Heart left ventricle (tissue), 16 donors: ENCODE measurements at places on chromosomes 3 and 15. TPM values are rescaled to one million over a fixed set of nuclear protein-coding genes. Genes with fewer than 3 reads are reported as not detected.

CCDC13 gene
- total RNA-seq, result 0.84 TPM

GOLGA6D gene
- total RNA-seq, result not detected

GASK1A gene
- total RNA-seq, result 0.91 TPM

SNUPN gene
- total RNA-seq, result 13.8 TPM

RAD54L2 gene
- 16.4 TPM for total RNA-seq

GRCh38 chr3:25547103-25547502 lies 117.6 kb downstream of the TOP2B start:
- no peaks in the 10 kb centered on the region for H3K27me3 ChIP-seq
- no peak for DNase-seq
- H3K4me3 ChIP-seq, result no peak overlapping the region
- no peak overlapping the region for H3K27ac ChIP-seq

DNA sequence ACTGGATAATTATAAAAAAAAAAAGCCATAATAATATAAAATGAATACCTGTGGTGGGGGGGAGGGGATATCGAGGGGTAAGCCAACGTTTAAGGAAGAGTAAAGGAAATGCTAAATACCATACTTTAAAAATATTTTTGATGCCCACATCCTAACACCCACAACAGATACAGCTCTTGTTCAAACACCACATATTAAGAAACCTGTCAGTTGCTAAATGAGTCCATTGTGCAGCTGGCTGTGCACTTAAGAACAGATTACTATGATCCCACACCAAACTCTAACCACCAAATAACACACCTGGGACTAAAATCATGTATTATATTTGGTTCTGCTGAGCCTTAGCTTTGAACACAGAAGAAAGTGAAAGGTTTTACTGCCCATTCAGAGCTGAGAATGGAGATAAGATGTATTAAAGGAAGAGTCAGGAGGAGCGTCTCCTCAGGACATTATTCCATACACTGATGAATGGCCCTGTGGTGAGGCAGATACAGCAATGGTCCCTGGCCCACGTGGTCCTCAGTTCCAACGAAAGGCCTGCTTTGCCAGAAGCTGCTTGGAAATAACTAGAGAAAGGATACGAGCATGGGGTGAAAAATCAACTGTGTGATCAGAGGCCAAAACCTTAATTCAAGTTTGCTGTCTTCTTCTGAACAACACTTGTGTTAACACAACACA lies 515.4 kb downstream of the FOXP1 start:
- no peak for DNase-seq
- no peaks in the 10 kb centered on the region for H3K36me3 ChIP-seq
- no peak overlapping the region for H3K4me3 ChIP-seq
- no peaks in the 10 kb centered on the region for H3K27me3 ChIP-seq
- H3K27ac ChIP-seq, result peak overlapping the region; percentile 0

DNA sequence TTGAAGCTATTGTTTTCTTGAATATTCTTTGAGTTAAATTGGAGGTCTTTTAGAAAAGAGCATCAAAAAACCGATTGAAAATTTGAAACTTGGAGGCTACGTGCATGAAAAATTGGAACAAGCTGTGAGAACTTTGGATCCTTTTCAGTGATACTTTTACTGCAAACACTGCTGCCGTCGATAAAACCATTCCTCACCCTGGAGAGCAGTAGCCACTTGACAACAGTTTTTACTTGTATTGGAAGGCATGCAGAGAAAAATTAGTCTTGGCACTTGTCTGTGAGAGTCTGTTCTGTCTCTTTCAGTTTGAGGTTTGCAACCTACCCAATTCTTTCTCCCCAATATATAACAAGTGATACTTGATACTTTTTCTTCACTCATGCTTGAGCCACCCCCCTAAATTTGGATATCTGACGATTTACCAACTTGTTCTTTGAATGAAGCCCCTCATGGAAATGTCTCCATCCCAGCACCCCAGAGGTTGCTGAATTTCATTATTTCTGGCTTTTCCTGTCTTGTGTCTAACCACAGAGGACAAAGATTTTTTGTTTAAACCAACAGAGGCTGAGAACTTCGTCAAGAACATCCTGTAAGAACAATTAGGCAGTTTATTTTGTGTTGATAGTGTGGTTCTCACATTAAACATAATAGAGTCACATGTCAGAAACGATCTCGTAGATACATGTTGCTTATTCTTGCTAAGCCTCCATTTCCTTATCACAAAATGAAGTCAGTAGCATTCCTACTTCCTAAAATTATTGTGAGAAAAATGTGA lies 307.3 kb upstream of the PLSCR5 start:
- no peak for DNase-seq
- no peaks in the 10 kb centered on the region for H3K4me1 ChIP-seq
- H3K27ac ChIP-seq, result no peak overlapping the region
- H3K4me3 ChIP-seq, result peak overlapping the region; percentile 24
- H3K36me3 ChIP-seq, result no peaks in the 10 kb centered on the region
- H3K27me3 ChIP-seq, result no peaks in the 10 kb centered on the region

DNA sequence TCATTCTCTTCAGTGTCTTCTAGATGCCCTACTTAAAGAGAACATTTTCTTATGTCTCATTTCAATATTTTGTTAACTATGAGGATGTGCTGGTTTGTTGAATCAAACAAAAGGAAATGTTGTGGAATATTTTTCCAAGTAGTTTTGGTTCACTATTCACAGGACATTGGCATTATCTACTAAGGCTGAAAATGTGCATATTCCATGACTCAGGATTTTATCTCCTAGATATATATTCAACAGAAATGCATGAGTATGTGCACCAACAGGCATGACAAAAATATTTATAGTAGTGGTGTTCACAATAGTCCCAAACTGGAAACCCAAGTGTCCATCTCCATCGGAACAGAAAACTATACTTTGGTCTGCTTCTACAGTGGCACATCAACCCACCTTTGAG lies 16.7 kb upstream of the NR1I2 start:
- no peaks in the 10 kb centered on the region for H3K27me3 ChIP-seq
- no peak overlapping the region for H3K4me3 ChIP-seq
- H3K36me3 ChIP-seq, result no peaks in the 10 kb centered on the region
- no peak overlapping the region for H3K27ac ChIP-seq
- H3K4me1 ChIP-seq, result peaks cover 4% of the 10 kb centered on the region

DNA sequence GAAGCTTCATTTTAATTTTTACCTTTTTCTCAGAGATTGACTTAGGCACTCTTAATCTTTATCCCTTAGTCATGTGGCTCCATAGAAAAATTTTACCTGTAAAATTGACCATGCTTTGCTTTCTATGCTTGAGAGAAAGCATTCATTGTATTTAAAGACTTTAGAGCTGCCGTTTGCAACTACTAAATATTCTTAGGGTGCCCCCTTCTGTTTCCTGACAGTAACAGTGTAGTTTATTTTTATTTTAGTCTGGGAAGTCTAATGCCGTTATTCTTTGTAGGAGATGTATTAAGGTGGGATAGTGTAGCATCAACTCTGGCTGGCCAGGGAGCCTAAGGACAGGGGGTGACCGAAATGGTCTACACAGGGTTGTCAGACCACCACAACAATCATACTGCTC lies 84.5 kb upstream of the SYNPR start:
- DNase-seq, result no peak
- no peaks in the 10 kb centered on the region for H3K27me3 ChIP-seq
- H3K27ac ChIP-seq, result no peak overlapping the region
- no peaks in the 10 kb centered on the region for H3K4me1 ChIP-seq
- H3K36me3 ChIP-seq, result no peaks in the 10 kb centered on the region

DNA sequence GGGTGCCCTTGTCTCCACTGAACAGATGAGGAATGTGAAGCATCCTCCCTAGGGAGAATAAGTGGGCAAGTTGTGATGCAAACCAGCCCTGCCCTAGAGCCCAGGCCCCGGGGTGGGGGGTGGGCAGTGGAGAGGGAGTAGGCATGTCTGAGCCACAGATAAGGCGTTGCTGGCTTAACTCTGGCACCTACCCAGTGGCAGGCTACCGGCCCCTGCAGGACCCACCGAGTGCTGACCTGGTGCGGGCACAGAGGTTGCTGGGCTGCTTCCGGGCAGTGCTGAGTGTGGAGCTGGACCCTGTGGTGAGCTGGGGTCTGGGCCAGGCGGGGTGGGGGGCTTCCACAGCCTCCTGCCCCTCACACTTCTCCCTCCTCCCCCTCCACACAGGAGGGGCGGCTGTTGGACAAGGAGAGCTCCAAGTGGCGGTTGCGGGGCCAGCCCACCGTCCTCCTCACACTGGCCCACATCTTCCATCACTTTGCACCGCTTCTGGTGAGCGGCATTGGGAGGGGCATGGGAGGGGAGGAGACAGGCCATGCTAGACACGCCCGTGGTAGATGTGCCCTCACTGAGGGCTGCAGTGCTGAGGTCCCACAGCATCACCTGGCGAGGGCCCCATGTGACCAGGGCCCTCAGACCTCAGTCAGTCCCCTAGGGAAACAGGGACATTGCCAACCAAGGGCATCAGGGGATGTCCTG lies 10.1 kb downstream of the RNF123 start:
- DNase-seq, result peak; percentile 52
- H3K27me3 ChIP-seq, result no peaks in the 10 kb centered on the region
- no peak overlapping the region for H3K4me3 ChIP-seq
- H3K27ac ChIP-seq, result peak overlapping the region; percentile 67

DNA sequence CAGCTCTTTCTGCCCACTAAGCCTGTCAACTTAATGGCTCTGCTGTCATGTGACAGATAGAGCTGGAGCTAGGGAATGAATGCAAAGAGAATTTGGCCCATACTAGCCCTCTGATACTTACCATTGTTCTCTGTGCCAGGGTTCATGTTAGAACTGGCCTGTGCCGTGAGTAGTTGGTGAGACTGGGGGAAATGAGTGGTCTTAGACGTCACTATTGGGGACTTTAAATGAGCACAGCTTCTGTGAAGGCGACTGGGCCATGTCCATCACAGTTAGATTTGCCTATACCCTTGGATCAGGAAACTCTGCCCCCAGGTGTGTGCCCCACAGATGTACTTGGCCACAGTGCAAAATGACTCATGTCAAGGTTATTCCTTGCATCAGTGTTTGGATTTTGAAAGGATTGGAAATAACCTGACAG lies 124.9 kb downstream of the PTPRG start:
- no peak for DNase-seq
- H3K27me3 ChIP-seq, result no peaks in the 10 kb centered on the region
- no peak overlapping the region for H3K4me3 ChIP-seq

- H3K27ac ChIP-seq, result no peak overlapping the region
- no peak overlapping the region for H3K4me3 ChIP-seq
- no peaks in the 10 kb centered on the region for H3K4me1 ChIP-seq
- no peak for DNase-seq
- no peaks in the 10 kb centered on the region for H3K27me3 ChIP-seq
- no peaks in the 10 kb centered on the region for H3K36me3 ChIP-seq
Measured at GRCh38 chr15:85937661-85938060, 142.0 kb upstream of the AGBL1 start.

DNA sequence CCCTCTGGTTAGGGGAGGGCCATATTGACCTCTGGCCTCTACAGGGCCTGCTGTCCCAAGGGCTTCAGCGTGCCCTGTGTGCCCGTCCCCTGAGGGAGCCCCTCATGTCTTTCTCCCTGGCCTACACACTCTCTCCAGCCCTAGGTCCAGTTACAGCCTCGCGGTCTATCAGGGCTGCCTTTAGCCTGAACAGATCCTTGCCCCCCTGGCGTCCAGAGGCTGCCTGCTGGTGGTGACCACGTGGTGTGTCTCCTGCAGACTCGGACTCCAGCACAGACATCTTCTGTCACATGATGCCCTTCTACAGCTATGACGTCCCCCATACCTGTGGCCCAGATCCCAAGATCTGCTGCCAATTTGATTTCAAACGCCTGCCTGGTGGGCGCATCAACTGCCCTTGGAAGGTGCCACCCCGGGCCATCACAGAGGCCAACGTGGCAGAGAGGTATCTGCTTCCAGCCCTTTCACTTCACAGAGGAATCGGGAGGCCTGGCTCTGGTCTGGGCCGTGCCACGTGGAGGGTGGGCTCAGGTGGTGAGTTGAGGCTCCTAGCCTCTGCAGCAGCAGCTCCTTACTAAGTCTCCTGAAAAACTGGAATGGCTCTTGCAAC lies 4.1 kb downstream of the MAN2A2 start:
- H3K4me3 ChIP-seq, result no peak overlapping the region
- H3K36me3 ChIP-seq, result peaks cover 44% of the 10 kb centered on the region

DNA sequence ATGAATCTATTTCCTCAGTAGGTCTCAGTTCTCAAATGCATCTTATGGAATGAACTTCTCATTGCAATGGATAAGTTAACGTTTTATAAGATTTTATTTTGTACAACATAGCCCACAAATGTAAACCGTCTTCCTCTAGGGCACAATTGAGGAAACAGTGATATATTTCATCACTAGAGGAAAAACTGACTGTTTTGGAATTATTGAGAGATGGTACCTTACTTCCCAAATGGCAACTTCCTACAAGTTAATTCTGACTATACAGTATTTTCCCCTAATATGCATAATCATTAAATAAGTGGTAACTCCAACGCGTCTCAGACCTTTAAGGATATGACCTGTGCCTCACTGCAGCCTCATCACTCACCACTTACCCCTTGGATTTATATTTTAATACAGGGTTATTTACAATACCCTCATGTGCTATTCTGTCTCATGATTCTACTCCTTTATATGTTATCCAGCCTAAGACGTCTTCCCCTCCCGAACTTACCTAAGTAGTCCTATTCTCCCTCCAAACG lies 13.3 kb downstream of the GABPB1 start:
- no peak overlapping the region for H3K4me3 ChIP-seq
- H3K4me1 ChIP-seq, result no peaks in the 10 kb centered on the region
- no peak overlapping the region for H3K27ac ChIP-seq
- no peaks in the 10 kb centered on the region for H3K27me3 ChIP-seq
- DNase-seq, result no peak
- no peaks in the 10 kb centered on the region for H3K36me3 ChIP-seq

GRCh38 chr3:117881210-117881609 lies 1153.4 kb downstream of the IGSF11 start:
- H3K36me3 ChIP-seq, result no peaks in the 10 kb centered on the region
- no peak overlapping the region for H3K4me3 ChIP-seq
- H3K27me3 ChIP-seq, result no peaks in the 10 kb centered on the region
- no peak for DNase-seq

- H3K4me3 ChIP-seq, result no peak overlapping the region
- no peaks in the 10 kb centered on the region for H3K4me1 ChIP-seq
- H3K27ac ChIP-seq, result no peak overlapping the region
- DNase-seq, result peak; percentile 80
- no peaks in the 10 kb centered on the region for H3K27me3 ChIP-seq
Measured at GRCh38 chr3:122890077-122890719, 95.3 kb downstream of the SLC49A4 start.

- no peak overlapping the region for H3K4me3 ChIP-seq
- H3K27me3 ChIP-seq, result no peaks in the 10 kb centered on the region
- H3K27ac ChIP-seq, result no peak overlapping the region
- DNase-seq, result no peak
Measured at GRCh38 chr3:22292681-22293080, 541.7 kb upstream of the ZNF385D start.

DNA sequence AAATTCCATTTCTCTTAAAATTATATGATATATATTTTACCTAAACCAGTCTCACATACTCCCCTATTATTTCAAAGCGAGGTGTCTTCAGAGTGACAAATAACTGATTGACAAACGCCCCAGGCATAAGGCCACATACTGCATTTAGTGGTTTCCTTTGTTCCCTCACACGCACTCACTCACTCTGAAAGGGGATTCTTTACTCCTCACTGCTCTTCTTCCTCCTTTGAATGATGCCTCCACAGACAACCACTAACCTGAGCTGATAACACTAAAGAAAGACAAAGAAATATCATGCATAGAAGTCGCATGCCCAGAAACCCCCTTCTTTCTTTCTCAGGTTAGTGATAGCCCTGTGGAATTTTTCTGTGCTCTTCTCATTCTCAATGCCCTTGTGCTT lies 24.1 kb upstream of the BBX start:
- H3K4me1 ChIP-seq, result no peaks in the 10 kb centered on the region
- H3K27me3 ChIP-seq, result no peaks in the 10 kb centered on the region
- no peak for DNase-seq
- H3K4me3 ChIP-seq, result no peak overlapping the region
